ENCODE measurements at places on chromosomes 1 and 21. TPM values are rescaled to one million over a fixed set of nuclear protein-coding genes. Genes with fewer than 3 reads are reported as not detected.

DNA sequence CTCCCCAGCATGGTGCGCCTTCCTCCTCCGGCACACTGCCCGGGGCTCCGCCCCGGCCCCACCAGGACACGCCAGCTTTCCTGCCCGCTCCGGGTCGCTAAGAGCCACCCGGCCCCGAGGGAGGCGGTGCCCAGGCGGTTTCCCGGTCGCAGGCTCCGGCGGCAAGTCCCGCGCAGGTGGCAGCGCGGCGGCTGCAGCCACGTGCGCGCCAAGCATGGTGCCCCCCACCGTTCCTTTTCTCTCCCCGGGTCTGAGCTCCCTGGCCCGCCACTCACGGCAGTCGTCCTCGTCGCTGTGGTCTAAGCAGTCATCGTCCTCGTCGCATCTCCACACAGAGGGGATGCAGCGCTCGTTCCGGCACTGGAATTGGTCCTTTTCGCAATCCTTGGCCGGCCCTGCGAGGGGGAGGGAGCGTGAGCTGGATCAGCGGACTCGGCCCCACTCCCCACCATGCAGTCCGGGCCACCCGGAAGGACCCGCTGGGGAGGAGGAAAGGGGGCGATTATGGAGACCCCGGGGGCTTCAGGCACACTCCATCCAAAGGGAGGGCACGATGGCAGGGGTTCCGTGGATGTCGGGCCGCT lies 1.2 kb downstream of the LRP8 start:
- DNase-seq, result no peak

GRCh38 chr1:162070094-162070748 lies 730 bp downstream of the NOS1AP start:
- DNase-seq, result no peak

DNA sequence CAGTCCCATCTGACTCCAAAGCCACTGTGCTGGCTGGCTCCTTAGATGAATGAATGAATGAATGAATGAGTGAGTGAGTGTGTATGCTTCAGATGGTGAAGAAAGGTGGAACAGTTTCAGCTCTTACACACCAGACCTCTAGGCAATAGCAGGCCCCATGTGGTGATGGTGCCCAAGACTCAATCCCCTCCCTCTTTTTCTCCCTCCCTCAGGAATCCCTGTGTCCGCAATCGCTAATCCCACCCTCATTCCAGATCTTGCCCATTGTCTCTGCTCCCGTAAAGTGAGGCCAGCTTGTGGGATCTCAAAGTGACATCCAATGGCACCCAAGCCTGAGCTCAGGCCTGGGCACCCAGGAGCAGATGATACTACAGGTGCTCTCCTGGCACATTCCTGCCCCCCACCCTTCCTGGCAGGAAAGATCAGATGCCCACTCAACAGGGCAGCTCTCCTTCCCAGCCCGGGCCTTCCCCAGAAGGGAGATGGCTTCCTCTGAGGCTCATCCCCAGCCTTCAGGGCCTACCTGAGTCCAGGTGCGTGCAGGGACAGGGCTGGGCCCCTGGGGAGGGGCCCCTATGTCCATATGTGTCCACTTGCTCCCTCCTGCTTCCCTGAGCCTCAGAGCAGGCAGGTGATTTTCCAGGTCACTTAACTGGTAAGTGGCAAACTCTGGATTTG lies 106.4 kb downstream of the HMGB4 start:
- DNase-seq, result no peak

GRCh38 chr1:228007801-228008341 lies 1.1 kb downstream of the WNT3A start:
- no peak for DNase-seq

DNA sequence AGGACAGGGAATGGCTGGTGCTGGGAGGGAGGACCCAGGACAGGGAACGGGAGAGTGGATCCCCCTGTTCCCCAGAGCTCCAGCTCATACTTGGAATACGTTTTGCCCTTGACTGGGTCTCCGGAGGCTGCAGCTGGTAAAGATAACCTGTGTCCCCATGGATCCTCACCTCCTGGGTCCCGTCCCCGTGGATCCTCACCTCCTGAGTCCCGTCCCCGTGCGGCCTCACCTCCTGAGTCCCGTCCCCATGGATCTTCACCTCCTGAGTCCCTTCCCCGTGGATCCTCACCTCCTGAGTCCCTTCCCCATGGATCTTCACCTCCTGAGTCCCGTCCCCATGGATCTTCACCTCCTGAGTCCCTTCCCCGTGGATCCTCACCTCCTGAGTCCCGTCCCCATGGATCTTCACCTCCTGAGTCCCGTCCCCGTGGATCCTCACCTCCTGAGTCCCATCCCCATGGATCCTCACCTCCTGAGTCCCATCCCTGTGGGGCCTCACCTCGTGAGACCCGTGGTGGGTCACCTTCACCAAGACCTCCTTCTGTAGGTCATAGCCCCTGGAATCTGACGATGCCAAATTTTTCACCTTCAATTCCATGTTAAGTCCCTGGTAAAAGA lies 61.4 kb downstream of the SCCPDH start:
- no peak for DNase-seq

GRCh38 chr1:36515315-36516138 lies 32.8 kb upstream of the CSF3R start:
- DNase-seq, result no peak

GRCh38 chr1:45008076-45008475 lies 3.0 kb downstream of the HECTD3 start:
- DNase-seq, result no peak

Gene OR2T33
- total RNA-seq, result not detected

Gene VSIG8
- total RNA-seq, result not detected

Gene KCNAB2
- total RNA-seq, result 18.1 TPM

Gene CASQ1
- total RNA-seq, result not detected

Gene BCAN
- total RNA-seq, result not detected

- no peak for DNase-seq
These were observed 434.3 kb downstream of the GPATCH2 start for GRCh38 chr1:217196616-217197015.

DNA sequence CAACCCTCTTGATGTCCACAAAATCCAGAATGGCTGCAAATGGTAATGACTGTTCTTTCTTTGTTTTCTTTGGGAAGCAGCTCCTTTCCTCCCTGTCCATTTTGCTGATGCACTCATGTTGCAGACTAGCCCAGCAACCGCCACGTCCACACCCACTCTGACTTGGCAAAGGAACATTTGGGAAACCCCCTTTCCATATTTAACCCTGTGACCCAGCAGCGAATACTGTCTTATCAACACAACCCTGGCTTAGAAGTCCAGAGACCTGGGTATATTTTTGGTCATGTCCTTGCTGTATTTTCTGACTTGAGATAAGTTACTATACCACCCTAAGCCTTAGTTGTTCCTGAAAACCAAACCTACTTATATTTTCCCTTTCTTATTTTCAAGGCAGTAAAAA lies 18.1 kb upstream of the SHE start:
- no peak for DNase-seq

- DNase-seq, result no peak
These were observed 585.7 kb upstream of the CAMK1G start for GRCh38 chr1:208997726-208998312.

GRCh38 chr1:58505286-58505685 lies 41.2 kb downstream of the OMA1 start:
- no peak for DNase-seq

Gene FCRLB
- 1.0 TPM for total RNA-seq

DNA sequence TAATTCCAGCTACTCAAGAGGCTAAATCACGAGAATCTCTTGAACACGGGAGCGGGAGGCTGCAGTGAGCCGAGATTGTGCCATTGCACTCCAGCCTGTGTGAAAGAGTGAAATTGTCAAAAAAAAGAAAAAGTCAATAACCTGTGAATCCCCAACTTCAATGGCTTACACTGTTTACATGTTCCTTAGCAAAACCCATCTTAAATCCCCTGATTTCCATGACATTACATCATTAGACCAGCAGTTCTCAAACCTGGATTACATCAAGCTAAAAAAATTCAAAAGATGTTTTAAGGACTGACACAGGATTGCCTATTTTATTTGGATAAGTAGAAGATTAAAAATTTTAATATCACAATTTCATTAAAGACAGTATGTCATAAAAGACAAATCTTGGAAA lies 12.4 kb downstream of the GPBP1L1 start:
- no peak for DNase-seq

- DNase-seq, result no peak
These were observed 11.6 kb upstream of the HIPK1 start for GRCh38 chr1:113917400-113918082.

- DNase-seq, result no peak
These were observed 137.8 kb downstream of the TSEN15 start for GRCh38 chr1:184189361-184189760.

DNA sequence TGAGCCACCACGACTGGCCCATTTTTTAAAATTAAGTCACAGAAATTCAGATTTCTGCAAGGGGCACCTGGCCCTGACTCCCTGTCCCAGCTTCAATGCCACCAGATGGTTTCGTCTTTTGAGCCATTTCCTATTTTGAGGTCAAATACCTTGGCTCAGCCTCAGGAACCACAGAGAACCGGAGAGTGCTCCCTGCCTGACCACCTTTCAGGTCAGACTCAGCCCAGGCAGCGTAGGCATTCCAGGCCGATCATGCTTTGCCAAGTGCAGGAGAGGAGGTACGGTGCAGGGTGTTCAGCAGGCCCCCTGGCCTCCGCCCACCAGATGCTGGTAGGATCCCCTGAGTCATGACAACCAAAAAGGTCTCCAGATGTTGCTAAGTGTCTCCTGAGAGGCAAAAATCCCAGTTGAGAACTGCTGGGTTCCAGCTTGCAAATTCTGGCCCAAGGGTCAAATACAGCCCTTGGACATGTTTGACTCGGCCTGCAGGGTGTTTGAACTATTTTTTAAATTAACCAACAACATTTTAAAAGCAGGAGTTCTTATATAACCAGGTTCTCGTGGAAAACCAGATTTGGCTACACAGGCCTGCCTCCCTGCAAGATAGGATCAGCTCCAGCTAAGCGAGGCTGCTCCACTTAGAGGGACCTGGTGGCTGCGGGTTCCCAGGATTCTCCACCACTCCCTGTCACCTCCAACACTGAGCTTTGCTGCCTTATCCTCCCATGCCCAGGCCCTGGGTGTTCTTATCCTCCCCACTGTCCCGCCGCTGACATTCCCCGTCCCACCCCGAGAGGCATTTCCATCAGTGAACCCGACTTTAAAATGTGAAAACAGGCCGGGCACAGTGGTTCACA lies 61.9 kb upstream of the TARDBP start:
- DNase-seq, result no peak

Gene LRRC53
- not detected for total RNA-seq

GRCh38 chr1:18109756-18110597 lies 2.4 kb downstream of the IGSF21 start:
- no peak for DNase-seq

GRCh38 chr21:32112195-32112594 lies 166.7 kb downstream of the MIS18A start:
- no peak for DNase-seq

GRCh38 chr1:228837032-228837431 lies 101.8 kb downstream of the RHOU start:
- no peak for DNase-seq

DNA sequence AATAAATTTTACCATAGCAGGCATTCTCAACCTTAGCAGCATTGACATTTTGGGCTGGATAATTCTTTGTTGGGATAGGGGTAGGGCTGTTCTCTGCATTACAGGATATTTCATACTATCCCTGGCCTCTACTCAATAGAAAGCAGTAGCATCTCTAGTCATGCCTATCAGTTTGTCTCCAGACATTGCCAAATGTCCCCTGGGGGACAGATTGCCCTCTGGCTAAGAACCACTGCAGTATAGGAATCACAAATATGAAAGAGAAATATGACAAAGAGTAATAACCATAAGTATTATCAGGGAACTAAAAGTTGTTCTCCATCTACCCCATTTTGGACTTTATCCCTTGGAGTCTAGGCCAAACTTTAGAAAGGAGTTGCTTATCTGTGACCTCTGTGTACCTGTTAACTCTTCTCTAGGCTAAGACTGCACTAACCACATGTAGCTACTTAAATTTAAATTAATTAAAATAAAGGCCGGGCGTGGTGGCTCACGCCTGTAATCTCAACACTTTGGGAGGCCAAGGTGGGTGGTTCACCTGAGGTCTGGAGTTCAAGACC lies 76.1 kb downstream of the AGO3 start:
- no peak for DNase-seq

DNA sequence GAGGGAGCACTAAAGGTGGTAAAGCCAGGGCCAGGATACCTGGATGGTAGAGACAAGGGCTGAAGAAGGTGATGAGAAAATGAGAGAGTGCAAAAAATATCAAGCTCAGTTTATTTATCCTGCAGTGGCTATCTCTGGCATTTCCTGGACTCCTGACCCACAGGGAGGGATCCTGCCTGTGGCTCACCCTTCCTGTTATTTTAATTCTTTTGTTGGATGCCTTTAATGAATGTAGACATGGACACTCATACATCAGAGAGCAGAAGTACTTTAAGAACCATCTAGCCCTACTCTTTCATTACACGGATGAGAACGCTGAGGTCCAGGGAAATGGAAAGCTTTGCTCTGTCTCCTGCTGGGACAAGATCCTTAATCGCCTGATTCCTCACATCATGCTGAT lies 20.6 kb downstream of the JUN start:
- DNase-seq, result no peak

DNA sequence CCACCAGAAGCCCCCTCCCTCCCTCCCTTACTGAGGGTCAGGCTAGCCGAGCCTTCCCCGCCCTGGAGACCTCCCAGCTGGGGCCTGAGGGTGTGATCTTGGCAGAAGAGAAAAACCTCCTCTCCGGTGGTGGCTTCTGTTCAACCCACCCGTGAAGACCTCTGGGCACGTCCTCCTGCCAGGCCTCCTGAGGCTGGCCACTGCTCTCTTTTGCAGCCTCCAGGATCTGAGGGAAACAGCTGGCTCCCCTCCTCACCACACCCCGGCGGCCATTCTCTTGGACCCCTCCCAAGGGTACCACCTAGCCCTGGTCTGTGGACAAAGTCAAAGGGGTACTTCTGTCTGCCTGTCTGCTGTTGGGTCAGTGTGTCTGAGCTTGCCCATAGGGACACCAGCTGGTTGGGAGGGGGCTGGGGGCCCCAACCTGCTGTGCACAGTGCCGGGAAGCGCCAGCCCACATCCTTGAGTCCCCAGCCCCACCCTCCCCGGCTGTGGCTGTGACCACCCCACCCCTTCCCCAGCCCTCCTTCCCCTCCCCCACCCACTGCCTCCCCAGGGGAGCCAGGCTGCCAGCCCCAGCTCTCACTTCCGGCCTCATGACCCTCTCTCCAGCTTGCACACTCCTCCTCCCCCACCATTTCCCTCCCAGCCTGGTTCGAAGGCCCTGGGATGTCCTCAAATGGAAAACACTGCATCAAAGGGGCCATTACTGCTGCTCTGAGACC lies 48.1 kb downstream of the AHDC1 start:
- DNase-seq, result no peak

Gene PRR9
- total RNA-seq, result not detected

- DNase-seq, result no peak
These were observed 3.5 kb downstream of the PEX10 start for GRCh38 chr1:2408859-2409276.

DNA sequence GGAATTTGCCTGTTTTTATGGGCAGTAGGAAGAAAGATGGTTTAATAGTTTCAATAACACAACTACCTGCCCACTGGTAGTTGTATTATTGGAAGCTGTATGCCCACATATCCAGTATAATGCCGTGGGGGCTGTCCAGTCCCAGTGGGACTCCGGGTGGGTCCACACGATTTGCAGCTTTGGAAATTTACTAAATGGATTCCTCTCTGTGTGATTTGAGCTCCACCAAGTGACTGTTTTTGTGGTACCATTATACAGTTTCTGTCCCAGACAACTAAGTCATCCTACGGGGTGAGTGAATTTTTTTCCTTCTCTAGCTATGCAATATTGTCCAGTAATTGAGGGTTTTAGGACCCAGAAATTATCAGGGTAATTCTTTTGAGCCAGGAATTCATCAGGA lies 86.8 kb downstream of the PLA2G4A start:
- DNase-seq, result no peak

Data from HCT116 (cell line).